ENCODE measurements at places on chromosomes 13 and 19.

GRCh38 chr13:38564256-38565150, 122.4 kb upstream of the FREM2 start:
- peak overlapping the region; percentile 87 for H3K27ac ChIP-seq
- no peak overlapping the region for H3K4me3 ChIP-seq
- H3K36me3 ChIP-seq, result no peaks in the 10 kb centered on the region

DNA sequence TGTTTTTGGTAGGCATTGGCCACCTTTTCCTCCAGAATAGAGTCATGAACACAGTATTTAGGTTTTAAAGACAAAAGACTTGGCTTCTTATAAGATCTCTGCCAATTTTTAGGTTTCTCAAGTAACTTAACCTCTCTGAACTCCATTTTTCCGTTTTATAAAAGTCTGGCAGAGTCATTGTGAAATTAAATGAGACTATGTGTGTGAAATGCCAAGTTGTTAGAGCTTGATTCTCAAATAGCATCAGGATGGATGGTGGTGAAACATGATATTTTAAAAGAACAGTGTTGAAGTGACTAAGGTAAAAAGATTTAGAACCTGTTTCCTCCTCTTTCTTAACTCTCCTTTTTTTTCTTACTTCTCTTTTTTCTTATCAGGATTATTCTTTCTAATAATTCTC, 617.7 kb upstream of the SLITRK1 start:
- H3K4me3 ChIP-seq, result no peak overlapping the region
- peaks cover 4% of the 10 kb centered on the region for H3K4me1 ChIP-seq
- DNase-seq, result no peak
- H3K27me3 ChIP-seq, result no peaks in the 10 kb centered on the region

DNA sequence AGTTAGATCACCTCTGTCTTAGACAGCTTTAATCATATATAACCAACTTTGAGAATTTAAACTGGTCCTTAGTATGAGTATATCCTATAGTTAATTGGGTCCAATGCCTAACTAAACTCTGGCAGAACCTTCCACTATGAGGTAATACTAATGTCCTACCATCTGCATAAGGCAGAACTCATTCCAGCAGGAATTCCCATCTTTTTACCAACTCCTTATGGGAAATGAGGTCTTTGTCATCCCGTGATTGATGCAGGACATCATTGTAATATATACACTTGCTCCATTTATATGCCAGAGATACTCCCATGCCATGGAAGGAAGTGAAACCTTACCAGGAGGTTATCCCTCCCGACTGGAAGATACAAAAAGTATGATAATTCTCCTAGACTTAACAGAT, 2.8 kb downstream of the KCTD4 start:
- H3K4me1 ChIP-seq, result peaks cover 6% of the 10 kb centered on the region
- no peak overlapping the region for H3K4me3 ChIP-seq
- H3K27ac ChIP-seq, result no peak overlapping the region
- DNase-seq, result no peak
- peaks cover 8% of the 10 kb centered on the region for H3K36me3 ChIP-seq

DNA sequence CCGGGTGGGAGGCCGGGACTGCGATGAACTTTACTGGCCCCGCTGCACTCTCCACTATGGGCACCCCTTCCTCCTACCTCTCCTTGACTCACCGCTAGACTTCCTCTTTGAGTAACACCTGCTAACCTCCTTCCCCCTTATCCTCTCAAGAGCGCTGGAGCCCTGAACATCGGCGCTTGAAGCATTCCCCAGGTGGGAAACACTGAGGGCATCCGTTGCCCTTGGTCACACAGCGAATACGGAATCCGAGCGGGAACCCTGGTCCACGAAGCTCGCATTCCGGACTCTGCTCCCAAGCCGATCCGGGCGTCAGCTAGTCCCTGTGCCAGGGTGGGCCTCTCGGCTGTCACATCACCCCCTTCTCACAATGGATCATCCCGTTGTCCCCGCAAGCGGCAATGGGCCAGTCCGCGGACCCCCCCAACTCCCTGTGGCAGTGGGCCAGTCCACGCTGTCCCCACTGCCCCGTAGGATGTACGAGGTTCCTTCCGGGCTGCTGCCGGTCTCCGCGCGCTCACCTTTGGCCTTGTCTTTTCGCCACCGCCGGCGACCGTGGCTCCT, 4.2 kb downstream of the LIPE start:
- peaks cover 11% of the 10 kb centered on the region for H3K4me1 ChIP-seq
- H3K27ac ChIP-seq, result no peak overlapping the region
- peaks cover 1% of the 10 kb centered on the region for H3K36me3 ChIP-seq
- peak; percentile 36 for DNase-seq
- H3K4me3 ChIP-seq, result peak overlapping the region; percentile 78

DNA sequence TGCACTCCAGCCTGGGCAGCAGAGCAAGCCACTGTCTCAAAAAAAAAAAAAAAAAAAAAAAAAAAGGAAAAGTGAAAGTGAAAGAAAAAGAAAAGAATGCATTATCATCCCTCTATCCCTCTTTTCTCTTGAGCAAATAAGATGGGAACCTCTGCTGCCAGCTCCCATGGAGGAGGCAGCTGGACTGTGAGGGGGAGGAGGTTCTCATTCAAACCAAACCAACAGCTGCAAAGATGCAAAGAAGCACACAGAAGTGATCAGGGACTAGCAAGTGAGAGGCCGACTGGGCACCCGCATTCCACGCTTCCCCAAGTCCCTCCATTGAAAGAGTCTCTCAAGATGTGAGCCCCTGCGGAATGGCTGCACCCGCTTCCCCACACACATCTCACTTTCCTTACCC, 63.5 kb downstream of the TSHZ3 start:
- peaks cover 15% of the 10 kb centered on the region for H3K4me1 ChIP-seq
- no peaks in the 10 kb centered on the region for H3K36me3 ChIP-seq
- no peak for DNase-seq
- H3K27me3 ChIP-seq, result no peaks in the 10 kb centered on the region
- H3K27ac ChIP-seq, result peak overlapping the region; percentile 25

GRCh38 chr19:18634612-18635297, 2.1 kb upstream of the KLHL26 start:
- peaks cover 15% of the 10 kb centered on the region for H3K27me3 ChIP-seq
- peak overlapping the region; percentile 23 for H3K27ac ChIP-seq
- no peak for DNase-seq
- H3K4me1 ChIP-seq, result peaks cover 7% of the 10 kb centered on the region

DNA sequence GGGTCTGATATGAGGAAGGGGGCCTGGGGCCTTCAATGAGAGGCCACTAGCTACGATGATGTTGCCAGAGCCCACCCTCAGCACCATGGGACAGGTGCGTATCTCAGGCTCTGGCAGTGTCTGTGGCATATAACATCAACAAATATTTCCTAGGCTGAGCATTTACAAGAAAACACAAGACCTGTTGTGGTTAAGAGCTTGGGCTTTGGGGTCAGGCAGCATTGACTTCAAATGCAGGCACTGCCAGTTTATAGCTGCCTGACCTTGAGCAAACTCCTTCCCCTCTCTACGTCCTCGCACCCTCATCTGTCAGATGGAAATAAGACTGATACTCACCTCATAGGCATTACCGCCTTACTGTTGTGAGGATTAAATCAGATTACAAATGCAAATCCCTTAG, 156.0 kb downstream of the KATNAL1 start:
- H3K4me3 ChIP-seq, result no peak overlapping the region
- no peak overlapping the region for H3K27ac ChIP-seq
- H3K27me3 ChIP-seq, result peaks cover 40% of the 10 kb centered on the region

DNA sequence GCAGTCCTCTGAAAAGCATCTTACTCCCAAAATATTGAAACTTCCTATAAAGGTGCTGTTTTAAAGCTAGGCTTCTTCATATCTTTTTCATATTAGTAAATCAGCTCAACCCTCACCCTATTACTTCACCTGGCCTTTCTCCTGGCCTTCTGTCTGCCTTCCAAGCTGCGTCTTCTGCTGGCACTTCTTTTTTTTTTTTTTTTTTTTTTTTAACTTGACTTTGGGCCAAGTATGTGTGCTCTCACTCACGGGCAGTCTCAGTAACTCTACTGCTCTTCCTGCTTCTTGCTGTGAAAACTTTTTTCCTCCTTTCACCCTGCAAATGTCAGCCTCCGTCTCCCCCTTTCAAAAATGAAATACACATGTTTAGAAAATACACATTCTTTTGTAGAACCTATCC, 41.2 kb upstream of the KCTD4 start:
- H3K36me3 ChIP-seq, result peaks cover 2% of the 10 kb centered on the region
- H3K4me3 ChIP-seq, result no peak overlapping the region
- no peaks in the 10 kb centered on the region for H3K4me1 ChIP-seq
- no peak for DNase-seq
- H3K27me3 ChIP-seq, result no peaks in the 10 kb centered on the region
- peak overlapping the region; percentile 8 for H3K27ac ChIP-seq

DNA sequence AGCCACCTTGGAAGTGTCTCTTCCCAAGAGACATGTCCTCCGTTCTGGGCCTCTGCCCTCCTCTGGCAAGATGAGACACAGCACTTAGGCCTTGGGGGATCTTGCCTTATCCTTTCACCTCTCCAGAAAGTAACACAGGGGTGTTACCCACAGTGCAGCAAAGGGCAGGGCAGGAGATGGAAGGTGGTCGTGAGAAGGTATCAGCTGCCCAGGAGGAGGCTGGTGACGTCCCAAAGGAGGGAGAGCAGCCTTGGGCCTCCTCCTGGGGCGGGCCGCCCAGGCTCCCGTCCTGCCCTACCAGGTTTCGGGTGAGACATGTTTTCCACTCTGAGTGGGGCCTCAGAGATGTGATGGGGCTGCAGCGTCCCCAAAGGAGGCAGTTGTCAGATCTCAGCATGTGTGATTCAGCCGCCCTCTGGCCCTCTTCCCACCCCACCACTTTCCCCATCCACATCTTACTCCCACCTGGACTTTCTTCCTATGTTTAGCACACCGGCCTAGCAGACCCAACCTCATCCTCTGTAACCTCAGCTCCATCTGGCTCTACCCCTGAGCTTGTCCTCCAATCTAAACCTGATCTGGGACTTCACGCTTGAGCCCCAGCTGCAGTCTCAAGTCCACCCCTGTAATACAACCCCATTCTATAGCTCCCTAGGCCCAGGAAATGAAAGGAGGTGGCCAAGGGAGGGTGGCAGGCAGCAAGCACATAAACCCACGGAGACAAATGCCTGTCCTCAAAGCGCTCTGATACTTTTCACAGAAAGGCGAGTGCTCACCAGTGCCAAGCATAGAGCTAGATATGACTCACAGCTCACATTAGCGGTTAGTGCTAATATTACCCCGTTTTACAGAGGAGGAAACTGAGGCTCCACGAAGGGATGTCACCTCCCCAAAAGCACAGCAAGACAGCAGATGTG, 9.3 kb downstream of the POU2F2 start:
- peaks cover 37% of the 10 kb centered on the region for H3K27me3 ChIP-seq
- no peaks in the 10 kb centered on the region for H3K4me1 ChIP-seq

GRCh38 chr19:47093841-47094240, 19.7 kb downstream of the ZC3H4 start:
- no peak for DNase-seq
- no peak overlapping the region for H3K4me3 ChIP-seq
- peak overlapping the region; percentile 63 for H3K27ac ChIP-seq
- peaks cover 26% of the 10 kb centered on the region for H3K36me3 ChIP-seq
- H3K4me1 ChIP-seq, result peaks cover 42% of the 10 kb centered on the region

DNA sequence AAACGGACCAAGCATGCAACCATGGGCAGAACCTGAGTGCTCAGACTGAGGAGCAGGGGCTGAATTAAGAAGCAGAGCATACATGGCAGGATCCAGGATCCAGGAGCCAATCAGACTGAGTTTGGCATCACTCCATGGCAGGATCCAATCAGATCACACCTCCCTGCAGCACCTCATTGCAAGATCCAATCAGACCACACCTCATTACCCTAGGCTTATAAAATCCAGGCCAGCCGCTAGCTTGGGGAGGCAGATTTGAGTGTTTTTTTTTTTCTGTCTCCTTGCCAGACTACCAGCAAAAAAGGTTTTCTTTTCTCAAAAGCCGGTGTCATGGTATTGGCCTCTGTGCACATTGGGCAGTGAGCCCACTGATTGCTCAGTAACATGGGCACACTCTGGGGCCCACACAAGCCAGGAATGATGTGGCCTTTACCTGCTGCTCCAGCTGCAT, 127.9 kb upstream of the GJB6 start:
- H3K27ac ChIP-seq, result no peak overlapping the region
- peaks cover 9% of the 10 kb centered on the region for H3K4me1 ChIP-seq
- H3K27me3 ChIP-seq, result peaks cover 6% of the 10 kb centered on the region
- no peak for DNase-seq
- no peaks in the 10 kb centered on the region for H3K36me3 ChIP-seq

- DNase-seq, result no peak
- peaks cover 22% of the 10 kb centered on the region for H3K4me1 ChIP-seq
- H3K27ac ChIP-seq, result peak overlapping the region; percentile 96
- H3K27me3 ChIP-seq, result no peaks in the 10 kb centered on the region
- peaks cover 23% of the 10 kb centered on the region for H3K36me3 ChIP-seq
These were observed 716 bp upstream of the ZNF420 start for GRCh38 chr19:37077501-37077933.

- no peak overlapping the region for H3K4me3 ChIP-seq
- peaks cover 25% of the 10 kb centered on the region for H3K4me1 ChIP-seq
- DNase-seq, result no peak
- H3K27ac ChIP-seq, result no peak overlapping the region
- peaks cover 31% of the 10 kb centered on the region for H3K27me3 ChIP-seq
These were observed 293.3 kb upstream of the MAB21L1 start for GRCh38 chr13:35769812-35770211.

GRCh38 chr19:46603752-46604231, 2.7 kb downstream of the CALM3 start:
- peaks cover 32% of the 10 kb centered on the region for H3K4me1 ChIP-seq
- peak overlapping the region; percentile 97 for H3K27ac ChIP-seq
- H3K4me3 ChIP-seq, result peak overlapping the region; percentile 97
- DNase-seq, result no peak
- H3K27me3 ChIP-seq, result no peaks in the 10 kb centered on the region

DNA sequence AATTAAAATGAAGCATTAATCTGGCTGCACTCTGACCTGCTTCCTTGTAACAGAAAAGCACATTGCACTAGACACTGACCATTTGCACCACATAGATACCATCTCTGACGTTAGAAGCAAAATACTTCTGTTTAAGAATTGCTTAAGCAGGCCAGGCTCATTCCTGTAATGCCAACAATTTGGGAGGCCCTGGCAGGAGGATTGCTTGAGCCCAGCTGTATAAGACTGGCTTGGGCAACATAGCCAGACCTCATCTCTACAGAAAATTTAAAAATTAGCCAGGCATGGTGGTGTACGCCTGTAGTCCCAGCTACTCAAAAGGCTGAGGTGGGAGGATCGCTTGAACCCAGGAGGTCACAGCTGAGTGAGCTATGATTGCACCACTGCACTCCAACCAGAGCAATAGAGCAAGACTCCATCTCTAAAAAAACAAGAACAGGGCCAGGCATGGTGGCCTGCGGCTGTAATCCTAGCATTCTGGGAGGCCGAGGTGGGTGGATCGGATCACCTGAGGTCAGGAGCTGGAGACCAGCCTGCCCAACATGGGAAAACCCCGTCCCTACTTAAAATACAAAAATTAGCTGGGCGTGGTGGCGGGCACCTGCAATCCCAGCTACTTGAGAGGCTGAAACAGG, 7.0 kb upstream of the TLE6 start:
- no peaks in the 10 kb centered on the region for H3K36me3 ChIP-seq
- H3K4me3 ChIP-seq, result no peak overlapping the region
- no peak overlapping the region for H3K27ac ChIP-seq
- no peaks in the 10 kb centered on the region for H3K27me3 ChIP-seq
- H3K4me1 ChIP-seq, result peaks cover 10% of the 10 kb centered on the region

DNA sequence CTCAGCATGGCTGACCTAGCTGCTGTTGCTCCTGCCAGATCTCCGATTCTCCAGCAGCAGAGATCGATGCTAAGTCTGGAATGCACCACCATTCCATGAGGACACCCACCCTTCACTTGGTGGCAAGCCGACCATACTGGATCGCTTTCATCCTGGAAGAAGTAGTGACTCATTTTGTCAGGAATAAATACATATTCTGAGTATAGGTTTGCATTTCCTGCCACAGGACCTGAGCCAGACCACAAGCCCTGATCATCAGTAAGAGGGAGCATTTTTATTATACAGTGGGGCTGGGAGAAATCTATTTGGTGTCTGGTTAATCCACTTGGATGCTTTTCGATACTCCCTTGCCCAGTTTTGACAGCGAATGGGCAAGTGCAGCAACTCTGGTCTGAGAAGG, 10.9 kb upstream of the KCTD15 start:
- H3K4me3 ChIP-seq, result no peak overlapping the region
- peaks cover 32% of the 10 kb centered on the region for H3K27me3 ChIP-seq
- DNase-seq, result no peak

Measured in progenitor cell of endocrine pancreas (in vitro differentiated cells).